ENCODE measurements at places on chromosomes 12 and 14.

GRCh38 chr14:74860899-74861733 lies 14.8 kb downstream of the PROX2 start:
- peak; percentile 83 for DNase-seq

GRCh38 chr12:98149270-98149669 lies 366.1 kb upstream of the TMPO start:
- no peak for DNase-seq

- DNase-seq = no peak
Measured at GRCh38 chr12:69383074-69383473, 23.5 kb downstream of the YEATS4 start.

GRCh38 chr12:131058700-131059099 lies 105.0 kb downstream of the ADGRD1 start:
- no peak for DNase-seq

DNA sequence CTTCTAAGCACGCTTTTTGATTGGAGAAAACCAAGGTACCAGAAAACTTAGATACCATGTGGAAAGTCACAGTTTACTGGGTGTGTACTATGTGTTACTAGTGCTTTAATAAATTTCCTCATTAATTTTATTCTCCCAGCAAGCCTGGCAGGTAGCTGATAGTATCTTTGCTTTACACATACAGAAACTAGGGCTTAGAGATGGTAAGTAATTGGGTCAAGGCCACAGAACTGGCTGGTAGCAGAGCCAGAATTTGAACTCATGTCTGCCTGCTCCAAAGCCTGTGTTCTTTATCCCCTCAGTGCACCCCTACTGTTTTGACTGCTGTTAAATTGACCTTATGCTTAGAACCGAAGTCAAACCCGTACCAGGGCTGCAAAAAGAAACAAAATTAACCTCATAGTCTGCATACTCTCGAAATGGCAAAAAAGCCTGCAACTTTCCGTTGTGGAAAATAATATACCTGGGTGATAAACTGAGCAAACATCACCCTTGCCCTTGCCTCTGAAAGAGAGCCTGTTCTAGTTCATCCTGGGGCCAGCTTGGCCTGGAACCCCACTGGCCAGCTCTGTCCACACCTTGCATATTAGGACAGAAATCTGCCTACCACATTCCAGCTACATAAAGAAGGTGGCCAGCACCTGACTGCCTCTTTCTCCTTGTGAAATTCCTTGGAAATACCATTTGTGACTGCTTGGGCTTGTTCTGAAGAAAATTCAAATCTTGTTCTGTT lies 118.9 kb downstream of the ETV6 start:
- no peak for DNase-seq

GRCh38 chr14:82447586-82447985 lies 913.9 kb upstream of the SEL1L start:
- DNase-seq = no peak

GRCh38 chr14:21852061-21852664 lies 178.5 kb upstream of the OR4E1 start:
- DNase-seq = peak; percentile 37

DNA sequence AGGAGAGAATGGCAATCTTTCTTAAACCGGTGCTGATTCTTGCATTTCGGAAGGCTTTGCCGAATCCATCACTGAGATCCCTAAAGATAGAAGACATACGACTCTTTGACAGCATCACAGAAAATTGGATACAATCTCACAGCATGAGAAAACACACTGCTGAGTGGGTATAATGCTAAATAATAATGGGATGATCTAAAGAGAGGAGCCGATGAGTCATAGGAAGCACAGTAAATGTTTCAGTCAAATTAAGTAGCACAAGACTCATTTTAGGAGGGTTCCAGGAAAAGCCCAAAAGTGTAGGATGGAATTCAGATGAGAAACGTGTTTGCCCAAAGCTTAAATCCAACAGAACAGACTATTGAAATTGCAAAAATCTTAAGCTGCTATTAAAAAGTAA lies 81.7 kb downstream of the CPNE8 start:
- peak; percentile 58 for DNase-seq

DNA sequence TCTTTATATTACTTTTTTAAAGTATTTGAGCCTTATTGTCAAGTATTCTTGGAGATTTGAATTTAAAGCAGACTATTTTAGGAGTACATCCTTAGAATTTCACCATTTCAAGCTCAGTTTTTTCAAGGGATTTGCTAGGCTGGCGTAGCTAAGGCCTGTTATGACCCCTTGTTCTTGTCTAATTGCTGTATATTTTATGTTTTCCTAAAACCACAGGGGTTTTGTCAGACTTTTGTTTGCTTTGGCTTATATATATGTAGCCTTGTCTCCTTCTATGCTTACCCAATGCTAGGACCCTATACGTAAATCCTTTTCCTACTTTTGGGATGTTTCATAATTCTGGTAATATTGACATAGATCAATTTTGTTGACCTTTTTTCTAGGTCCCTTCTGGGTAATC lies 147.0 kb upstream of the SYT10 start:
- no peak for DNase-seq

- no peak for DNase-seq
Measured at GRCh38 chr12:29067430-29067829, 81.6 kb upstream of the FAR2 start.

- no peak for DNase-seq
Measured at GRCh38 chr14:63501429-63501828, 41.7 kb downstream of the PPP2R5E start.

DNA sequence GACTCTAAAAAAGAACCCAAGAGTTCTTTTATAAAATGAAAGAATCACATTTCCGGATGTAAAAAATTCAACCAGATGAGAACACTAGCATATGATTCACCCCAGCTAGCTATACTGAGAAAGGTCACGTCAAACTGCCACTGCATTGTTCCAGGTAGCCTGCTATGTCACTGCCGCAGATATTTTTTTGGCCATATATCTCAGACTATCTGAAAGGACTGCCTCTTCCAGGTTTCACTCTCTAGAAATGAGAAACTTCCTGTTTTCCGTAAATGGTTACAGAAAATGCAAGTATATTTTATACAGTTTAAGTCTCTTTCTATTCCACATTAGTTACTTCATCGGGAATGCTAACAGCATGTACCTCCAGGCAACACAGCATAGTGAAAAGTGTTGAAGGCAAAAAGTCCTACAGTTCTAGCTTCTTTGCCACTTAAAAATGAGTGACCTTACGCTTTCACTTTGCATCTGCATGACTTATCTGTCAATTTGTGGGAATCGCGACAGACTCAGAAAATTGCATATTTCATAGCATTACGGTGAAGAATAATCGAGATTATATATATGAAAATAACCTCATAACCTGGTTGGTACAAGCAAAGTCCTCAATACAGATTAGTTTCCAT lies 105.2 kb downstream of the MED13L start:
- DNase-seq = no peak

DNA sequence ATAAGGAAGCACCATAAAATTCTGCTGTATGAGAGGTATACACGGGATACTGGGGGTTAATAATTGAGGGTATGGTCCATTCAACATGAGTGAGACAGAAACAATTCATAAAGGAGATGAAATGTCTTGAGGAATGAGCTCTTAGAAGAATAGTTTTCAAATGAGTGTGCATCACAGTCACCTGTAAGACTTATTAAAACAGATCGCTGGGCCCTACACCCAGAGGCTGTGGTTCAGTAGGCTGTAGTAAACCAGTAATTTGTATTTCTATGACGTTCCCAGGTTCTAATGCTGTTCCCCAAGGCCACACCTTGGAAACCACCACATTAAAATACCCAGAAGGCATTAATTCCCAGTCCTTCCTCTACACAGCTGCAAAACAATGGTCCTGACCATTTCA lies 49.6 kb downstream of the CAND1 start:
- DNase-seq = no peak

DNA sequence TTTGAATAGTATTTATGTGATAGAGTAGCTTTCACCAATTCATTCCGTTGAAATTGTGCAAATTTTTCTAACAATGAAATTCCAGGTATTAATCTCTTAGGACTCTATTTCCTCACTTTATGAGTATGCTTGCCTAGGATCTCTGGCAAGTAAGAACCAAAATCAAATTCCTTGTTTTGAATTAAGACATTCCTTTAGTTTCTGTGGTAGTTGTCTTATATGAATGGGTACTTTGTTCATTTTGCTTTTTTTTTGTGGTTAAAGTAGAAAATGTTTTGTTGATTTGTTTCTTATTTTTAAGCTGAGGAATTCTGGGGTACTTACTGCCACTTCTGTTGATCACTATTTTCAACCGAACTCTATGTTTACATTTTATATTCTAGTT lies 59.8 kb downstream of the KITLG start:
- no peak for DNase-seq

- no peak for DNase-seq
Measured at GRCh38 chr12:28217805-28218204, 27.5 kb downstream of the CCDC91 start.

GRCh38 chr12:48038085-48038484 lies 33.8 kb upstream of the COL2A1 start:
- DNase-seq = no peak

- DNase-seq = no peak
Measured at GRCh38 chr12:25253371-25254068, 2.8 kb upstream of the KRAS start.

- no peak for DNase-seq
Measured at GRCh38 chr12:98492580-98493140, 22.7 kb upstream of the TMPO start.

DNA sequence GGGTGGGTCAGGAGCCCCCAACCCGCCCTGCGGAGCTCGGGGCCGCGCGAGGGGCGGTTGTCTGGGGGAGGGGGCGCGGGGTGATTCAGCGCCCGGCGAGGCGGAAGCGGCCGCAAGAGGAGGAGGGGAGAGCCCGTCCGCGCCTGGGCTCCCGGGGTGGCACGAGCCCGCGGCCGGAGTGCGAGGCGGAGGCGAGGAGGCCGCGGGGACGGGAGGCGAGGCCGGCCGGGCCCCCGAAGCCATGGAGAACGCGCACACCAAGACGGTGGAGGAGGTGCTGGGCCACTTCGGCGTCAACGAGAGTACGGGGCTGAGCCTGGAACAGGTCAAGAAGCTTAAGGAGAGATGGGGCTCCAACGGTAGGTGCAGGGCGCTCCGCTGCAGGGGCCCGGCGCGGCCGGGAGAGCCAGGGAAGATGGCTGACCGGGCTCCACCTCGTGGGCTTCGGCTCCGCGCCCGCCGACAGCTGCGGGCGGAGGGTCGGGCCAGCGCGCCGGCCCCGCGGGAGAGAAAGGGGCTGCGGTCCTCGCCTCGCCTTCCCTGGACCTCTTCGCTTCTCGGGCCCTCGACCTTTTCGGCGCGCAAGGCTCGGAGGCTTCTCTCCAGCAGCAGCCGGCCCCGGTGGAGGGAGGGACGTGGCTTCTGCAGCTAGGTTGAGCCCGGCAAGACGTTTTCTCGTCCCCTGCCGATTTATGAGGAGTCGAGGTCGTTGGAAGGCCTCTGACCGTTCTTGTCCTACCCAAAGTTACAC lies 677 bp downstream of the ATP2A2 start:
- no peak for DNase-seq

- no peak for DNase-seq
Measured at GRCh38 chr14:70333289-70333688, 26.2 kb downstream of the COX16 start.

GRCh38 chr12:32365473-32366064 lies 33.8 kb upstream of the FGD4 start:
- DNase-seq = peak; percentile 81

- peak; percentile 1 for DNase-seq
Measured at GRCh38 chr12:24153079-24153478, 203.6 kb upstream of the SOX5 start.

GRCh38 chr14:80545935-80546854 lies 334.9 kb upstream of the DIO2 start:
- no peak for DNase-seq

GRCh38 chr14:93926245-93926872 lies 785 bp upstream of the FAM181A start:
- no peak for DNase-seq

- DNase-seq = no peak
Measured at GRCh38 chr12:82966001-82966559, 279.4 kb downstream of the TMTC2 start.

DNA sequence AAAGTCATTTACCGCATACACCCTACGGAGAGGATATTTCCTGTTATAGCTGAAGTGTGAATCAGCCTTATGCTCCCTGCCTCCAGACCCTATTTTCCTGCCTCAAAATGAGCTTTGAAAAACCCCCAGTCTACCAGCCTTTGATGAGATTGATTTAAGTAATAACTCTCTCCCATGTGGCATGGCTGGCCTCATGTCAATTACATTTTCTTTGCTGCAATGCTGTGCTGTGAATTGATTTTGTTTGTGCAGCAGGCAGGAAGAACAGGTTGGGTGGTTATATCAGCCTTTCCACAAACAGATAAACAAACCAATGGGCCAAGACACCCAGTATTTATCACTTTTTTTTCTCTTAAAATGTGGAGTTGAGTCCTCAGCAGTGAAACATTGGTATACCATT lies 1105.5 kb upstream of the TMEM132C start:
- DNase-seq = no peak

GRCh38 chr12:112907415-112908157 lies 824 bp downstream of the OAS1 start:
- no peak for DNase-seq

- peak; percentile 68 for DNase-seq
Measured at GRCh38 chr14:75417674-75418073, 10.1 kb upstream of the JDP2 start.

DNA sequence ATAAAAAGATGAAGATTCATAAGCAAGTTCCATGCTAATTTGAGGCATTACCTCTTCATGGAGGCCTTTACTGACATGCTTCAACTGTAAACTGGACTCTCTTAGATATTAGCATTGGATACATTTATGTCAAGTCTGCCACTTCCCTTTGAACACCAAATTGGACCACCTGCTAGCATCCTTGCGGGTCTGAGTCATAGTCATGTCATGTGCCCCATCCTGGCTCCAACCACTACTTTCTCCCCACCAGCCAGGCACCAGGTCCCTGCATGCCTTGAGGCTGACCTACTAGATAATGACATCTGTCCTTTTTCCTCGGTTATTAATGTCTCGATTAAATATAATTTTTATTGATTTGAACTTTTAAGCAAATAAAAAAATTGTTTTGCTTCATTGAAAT lies 32.9 kb upstream of the EEA1 start:
- peak; percentile 37 for DNase-seq

GRCh38 chr12:19829100-19829853 lies 390.0 kb downstream of the AEBP2 start:
- DNase-seq = no peak

DNA sequence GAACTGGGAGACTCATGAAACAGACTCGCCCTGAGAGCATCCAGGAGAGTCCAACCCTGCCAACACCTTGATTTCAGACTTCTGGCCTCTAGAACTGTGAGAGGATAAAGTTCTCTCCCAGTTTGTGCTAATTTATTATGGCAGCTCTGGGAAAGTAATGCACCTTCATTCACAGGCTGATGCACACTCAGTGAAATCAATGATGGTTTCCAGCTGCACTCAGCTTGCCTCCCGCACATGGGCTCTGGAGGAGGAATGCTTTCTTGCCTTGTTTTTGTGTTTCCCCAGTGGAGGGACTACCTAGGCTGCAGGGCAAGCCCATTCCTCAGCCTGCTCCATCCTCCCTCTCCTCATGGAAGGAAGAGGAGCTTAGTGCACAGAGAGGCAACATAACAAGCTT lies 45.7 kb downstream of the TMEM132C start:
- DNase-seq = no peak

GRCh38 chr12:120933786-120934185 lies 29.6 kb upstream of the SPPL3 start:
- DNase-seq = no peak

Data from fibroblast of mammary gland (primary cell).